ENCODE measurements at places on chromosomes 13 and 19.

DNA sequence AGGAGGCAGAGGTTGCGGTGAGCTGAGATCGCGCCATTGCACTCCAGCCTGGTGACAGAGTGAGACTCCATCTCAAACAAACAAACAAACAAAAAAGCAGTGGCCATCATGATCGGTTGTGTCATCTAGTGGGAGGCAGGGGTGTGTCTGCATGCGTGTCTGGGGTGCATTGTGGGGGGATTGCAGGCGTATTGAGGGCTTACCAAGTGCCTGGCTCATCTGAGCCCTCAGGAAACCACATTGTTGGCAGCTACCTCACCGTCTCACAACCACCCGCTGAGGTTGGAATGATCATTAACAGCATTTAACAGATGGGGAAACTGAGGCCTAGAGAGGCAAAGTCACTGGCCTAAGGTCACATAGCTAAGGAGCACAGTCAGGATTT is 30.5 kb downstream of the NFIC start:
- DNase-seq, result no peak

GRCh38 chr19:34633802-34634201 is 43.2 kb downstream of the SCGB2B2 start:
- no peak for DNase-seq

DNA sequence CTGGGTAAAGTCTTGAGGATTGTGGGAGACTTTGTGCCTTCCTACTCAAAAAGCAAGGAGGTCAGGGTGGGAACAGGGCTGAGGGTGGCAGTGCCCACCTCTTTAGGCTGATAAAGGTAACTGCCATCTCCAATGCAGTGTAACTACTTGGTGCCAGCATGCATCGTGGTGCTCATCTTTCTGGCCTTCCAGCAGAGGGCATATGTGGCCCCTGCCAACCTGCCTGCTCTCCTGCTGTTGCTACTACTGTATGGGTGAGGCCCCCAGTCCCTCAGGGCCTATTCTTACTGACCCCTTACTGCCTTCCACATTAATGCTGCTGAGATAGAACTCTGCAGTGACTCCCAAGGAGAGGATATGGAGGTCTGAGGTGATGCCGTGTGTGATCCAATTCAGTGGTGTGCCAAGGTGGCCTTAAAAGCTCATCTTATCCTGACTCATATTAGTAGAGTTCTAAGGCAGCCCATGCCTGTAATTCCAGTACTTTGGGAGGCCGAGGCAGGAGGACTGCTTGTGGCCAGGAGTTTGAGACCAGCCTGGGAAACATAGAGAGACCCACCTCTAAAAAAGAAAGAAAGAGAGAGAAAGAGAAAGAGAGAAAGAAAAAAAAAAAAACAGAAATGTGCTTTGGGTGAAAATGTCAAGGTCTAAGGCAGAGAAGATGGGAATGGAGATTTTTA is 9.7 kb upstream of the ARHGAP45 start:
- DNase-seq, result no peak

- DNase-seq, result no peak
These were observed 1.3 kb upstream of the FFAR1 start for GRCh38 chr19:35346193-35347052.

- no peak for DNase-seq
These were observed 192.5 kb downstream of the NDFIP2 start for GRCh38 chr13:79673310-79673992.

GRCh38 chr19:776549-776948 is 20.7 kb upstream of the PTBP1 start:
- no peak for DNase-seq

DNA sequence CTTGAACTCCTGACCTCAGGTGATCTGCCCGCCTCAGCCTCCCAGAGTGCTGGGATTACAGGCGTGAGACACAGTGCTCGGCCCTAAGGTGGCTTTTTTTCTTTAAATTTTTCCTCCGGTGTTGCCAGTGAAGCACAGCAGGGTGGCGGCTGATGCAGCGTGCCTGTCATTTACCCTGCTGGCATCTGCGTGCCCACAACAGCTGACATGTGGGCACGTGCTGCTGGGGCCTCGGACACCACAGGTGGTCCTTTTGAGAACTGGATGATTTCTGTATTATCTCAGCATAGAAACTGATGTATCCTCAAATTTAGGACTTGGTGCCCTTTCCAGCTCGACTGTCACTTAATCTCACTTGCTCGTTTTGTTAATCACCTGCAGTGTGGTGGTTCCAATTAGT is 31.2 kb upstream of the TEX29 start:
- DNase-seq, result no peak

- no peak for DNase-seq
These were observed 17.8 kb downstream of the POU2F2 start for GRCh38 chr19:42114412-42114811.

DNA sequence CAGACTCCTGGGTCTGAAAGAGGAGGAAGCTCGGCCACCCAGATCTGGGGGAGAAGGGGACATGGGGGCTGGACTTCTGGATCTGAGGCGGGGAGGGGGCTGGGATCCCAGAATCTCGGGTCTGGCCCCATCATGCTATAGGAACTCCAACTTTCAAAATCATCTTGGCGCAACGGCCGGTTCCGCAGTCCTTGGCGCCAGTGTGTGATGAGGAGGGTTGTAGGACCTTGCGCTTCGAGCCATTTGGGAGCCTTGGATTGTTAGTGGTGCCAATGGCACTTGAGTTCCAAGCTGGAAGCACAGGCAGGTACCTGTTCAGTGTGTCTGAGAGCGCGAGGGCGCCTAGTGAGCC is 324 bp downstream of the RUVBL2 start:
- no peak for DNase-seq

DNA sequence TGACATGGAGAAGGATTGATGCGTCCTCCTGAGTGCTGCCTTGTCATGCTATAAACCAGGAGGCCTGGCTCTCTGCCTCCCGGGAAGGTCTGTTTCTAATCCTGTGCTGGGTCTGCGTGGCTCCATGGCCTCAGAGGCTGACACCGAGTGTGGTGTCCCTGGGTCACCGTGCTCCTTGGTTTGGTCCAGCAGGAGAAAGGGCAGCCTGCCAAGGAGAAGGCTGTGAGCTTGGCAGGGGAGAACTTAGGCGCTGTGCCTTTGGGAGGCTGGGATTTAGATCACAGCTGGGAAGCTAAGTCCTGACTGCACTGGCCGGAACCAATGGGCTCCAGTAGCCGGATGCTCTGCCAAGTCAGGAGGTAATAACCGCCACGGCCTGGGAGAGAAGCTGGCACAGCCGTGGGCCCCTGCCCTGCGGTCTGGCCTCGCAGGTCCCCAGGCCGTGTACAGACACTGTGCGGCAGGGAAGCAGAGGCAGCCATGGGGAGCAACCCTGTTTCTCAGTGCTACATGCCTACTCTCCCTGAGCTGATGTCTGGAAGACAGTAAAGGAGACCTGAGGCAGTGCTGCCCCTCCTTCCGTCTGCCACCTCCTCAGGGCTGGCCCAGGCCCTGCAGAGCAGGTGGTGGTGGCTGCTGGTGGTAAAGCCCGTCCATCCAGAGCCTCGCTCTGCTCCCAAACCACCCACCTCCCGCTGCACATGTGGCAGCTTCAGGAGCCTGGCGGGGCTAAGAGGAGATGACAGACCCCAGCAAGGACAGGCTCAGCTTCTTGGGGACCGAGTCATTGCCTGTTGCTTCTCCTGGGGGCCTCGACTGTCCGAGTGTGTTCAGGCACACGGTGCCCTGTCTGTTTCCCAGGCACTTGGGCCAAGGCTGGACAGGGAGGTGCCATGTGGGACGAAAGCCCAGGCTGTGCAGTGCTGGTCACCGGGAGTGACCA is 44.9 kb downstream of the C13orf46 start:
- DNase-seq, result no peak

- no peak for DNase-seq
These were observed 36.7 kb downstream of the MPHOSPH8 start for GRCh38 chr13:19670147-19670546.

DNA sequence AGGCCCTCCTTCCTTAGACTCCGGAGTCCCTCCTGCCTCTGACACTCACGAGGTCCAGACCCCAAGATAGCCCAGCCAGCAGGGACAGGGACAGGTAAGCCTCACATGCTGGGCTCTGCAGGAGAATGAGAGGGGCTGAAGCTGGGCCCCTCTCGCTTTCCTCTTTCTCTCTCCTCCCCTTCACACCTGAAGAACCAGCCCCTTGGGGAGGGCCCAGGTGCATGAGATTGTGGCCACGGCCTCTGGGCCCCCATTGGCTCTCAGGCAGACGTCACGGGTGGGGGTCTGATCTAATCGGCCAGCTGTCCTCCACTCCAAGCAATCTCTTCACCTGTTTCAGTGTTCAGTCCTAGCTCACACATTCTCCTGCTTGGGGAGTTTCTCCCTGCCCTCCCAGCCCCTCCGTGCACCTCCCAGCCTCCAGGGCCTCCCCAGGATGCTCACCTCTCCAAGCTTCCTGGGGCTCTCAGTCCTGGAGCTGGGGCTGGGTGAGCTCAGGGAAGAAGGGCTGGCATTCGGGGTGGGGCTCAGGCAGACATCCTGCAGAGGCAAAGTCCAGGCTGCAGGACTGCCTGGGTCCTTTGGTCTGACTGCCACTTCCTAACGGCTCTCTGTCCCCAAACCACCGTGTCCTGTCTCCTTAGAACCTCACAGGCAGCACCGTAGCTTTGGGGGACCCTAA is 2.8 kb downstream of the TMEM150B start:
- DNase-seq, result no peak
